ENCODE measurements at places on chromosomes 1 and 21.

DNA sequence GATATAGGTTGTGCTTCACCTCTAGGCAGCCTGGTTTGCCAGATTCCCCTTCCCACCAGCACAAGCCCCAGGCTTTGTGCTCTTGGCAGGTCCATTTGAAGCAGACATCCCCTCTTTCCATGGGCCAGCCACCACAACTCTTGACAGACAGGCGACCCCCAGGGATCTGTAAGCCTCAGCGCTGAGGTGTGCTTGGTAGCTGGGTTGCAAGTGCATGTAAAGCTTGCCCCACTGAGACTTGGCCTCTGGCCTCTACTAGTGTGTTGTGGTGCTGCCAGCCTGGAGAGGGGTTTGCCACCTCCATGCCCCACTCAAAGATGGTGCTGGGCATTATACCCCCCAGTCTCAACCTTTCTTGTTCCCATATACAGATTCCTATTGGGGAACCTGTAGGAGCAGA, 103.9 kb downstream of the HMCN1 start:
- no peak for DNase-seq

DNA sequence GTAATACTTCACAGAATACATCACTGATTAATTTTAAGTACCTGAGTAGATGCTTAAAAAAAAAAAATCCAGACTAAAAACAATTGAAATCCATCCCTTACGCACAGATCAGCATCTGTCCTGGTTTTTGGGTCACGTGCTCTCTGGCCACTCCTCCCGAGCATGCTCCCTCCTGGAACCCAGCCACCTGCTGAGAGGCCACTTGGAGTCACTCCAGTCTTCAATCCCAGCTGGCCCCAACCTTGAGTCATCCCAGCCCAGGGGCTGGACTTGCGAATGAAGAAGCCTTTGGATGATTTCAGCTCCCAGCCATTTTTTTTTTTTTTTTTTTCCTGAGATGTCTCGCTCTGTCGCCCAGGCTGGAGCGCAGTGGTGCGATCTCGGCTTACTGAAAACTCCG, 8.9 kb downstream of the MAP1LC3C start:
- peak; percentile 88 for DNase-seq

GRCh38 chr1:12456979-12457378, 161.0 kb downstream of the DHRS3 start:
- DNase-seq = no peak

- no peak for DNase-seq
These were observed 298.3 kb downstream of the PDE4B start for GRCh38 chr1:66090859-66091457.

GRCh38 chr1:209769971-209770370, 14.1 kb downstream of the TRAF3IP3 start:
- DNase-seq = no peak
